ENCODE measurements at places on chromosomes 3 and 15.

- DNase-seq = no peak
Observed at GRCh38 chr3:100868096-100868495, 125.1 kb downstream of the ABI3BP start.

DNA sequence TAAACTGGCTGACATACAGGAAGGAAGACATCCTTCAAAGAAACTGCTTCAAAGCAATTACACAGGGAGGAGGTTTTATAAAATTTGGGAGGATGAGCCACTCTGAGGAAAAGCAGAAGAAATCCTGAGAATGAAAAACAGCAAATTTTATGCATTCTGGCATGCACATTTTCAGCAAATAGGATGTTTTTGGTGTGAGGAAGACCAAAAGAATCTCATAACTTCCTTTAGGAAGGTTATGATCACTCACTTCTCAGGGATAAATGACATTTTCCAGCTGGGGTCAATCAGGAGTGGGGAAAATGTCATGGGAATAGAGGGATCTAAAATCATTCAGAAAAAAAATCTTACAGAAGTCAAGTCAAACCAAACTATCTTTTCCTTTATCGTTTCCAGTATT lies 371.7 kb upstream of the CNTN6 start:
- no peak for DNase-seq

DNA sequence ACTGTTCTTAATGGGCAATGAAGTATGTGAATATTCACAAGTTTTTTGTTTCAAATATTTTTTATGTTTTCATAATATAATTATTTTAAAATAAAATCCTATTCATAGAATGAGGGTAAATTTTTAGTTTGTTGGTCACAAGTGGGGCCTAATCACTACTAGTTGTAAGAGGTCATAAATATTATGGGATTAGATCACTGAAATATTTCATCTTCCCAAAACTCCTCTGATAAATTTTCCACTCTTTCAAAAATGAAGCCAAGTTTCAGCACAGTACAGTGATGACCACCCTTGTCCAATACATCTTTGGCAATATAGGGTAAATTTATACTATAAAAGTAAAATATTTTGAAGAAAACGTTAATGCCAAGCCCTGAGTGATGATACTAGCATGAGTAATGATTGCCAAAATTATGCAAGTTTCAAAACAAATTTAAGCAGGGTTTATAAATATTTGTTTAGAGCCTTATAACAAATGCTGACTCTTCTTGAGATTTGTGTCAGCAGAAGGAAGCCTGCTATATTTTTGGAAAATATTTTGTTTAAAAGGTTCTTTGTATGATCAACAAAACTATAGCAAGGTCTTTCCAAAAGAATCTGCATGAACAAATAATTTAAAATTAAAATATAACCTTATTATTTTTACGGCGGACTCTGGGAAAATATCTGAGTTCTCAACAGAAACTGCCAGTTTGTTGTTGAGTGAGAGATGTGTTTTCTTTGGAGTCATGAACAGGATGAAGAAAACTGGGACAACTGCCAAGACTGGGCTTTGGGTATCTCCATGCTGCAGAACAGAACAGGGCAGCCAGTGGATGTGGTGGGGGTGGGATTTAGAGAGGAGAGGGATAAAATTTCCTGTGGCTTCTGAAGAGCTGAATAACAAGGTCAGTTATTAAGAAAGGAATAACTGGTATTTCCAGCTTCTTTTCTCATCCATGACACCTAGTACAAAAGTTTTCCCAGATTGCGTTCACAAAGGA lies 17.9 kb upstream of the TM4SF1 start:
- no peak for DNase-seq

GRCh38 chr15:62469874-62470688 lies 305.0 kb upstream of the C2CD4B start:
- no peak for DNase-seq

DNA sequence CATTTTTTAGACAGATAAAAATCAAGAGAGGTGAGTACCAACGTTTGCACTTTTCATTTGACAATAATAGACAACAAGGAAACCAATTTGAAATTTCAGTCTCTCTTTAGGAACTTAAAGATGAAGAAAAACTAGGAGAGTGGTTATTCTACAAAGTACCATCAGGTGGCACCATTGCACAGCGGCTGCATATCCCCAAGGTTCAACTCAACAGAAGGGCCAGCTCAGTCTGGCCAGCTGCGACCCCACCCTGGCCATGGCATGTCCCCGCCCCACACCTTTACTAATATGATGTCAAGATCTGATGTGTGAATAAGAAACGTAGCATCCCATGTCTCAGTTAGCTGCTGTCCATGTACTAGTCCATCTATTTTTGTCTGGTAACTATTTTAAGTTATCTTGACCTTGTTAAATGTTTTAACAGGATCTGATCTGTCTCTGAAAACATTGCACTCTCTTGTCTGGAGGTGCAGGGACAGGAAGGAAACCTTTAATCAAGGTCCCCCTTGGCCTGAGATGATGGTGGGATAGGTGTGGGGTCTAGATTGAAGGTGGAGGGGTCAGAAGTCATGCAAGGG lies 35.5 kb upstream of the CGNL1 start:
- DNase-seq = no peak

- no peak for DNase-seq
Observed at GRCh38 chr3:145849115-145849514, 311.9 kb downstream of the PLOD2 start.

DNA sequence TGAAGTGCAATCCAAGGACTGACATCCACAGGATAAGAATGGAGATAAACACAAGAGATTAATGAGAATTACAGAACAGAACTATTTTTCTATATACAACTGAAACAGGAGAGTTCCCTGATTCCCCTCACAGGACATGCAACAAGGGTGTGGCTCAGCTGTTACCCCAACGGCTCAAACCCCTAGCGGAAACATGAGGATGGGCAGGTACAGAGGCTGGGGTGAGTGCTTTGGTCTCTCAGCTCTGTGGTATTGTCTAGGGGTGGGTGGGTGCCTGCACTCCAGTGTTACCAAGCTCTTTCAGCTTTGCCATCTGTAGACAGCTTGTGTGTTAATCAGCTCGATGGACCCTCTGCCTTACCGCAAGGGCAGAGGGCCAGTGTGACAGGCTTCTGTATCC lies 17.8 kb upstream of the LRIG1 start:
- DNase-seq = no peak

GRCh38 chr15:67792250-67792942 lies 32.9 kb upstream of the SKOR1 start:
- DNase-seq = no peak

DNA sequence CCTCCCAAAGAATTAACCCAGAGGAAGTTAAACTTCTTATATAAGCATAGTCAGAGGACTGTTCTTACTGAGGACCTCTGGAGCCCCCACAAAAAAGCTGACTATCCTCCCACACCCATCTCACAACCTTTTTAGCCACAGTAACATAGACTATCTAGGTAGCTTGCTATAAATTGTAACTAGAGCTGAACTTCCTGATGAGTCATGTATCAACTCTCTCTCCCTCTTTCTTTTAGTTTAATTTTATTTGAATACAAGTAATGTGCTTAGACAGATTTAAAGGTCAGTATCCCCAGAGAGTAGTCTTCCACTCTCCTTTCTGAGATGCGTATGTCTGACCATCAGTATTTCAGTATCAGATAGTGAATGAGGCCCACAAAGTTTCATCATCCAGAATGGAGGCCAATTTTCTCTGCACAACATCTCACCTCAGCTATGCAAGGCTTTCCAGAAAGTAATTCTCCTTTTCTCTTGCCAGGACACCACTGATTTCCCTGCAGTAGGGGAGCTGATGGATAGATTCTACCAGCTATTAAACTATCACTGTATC lies 104.0 kb upstream of the MYRIP start:
- no peak for DNase-seq

DNA sequence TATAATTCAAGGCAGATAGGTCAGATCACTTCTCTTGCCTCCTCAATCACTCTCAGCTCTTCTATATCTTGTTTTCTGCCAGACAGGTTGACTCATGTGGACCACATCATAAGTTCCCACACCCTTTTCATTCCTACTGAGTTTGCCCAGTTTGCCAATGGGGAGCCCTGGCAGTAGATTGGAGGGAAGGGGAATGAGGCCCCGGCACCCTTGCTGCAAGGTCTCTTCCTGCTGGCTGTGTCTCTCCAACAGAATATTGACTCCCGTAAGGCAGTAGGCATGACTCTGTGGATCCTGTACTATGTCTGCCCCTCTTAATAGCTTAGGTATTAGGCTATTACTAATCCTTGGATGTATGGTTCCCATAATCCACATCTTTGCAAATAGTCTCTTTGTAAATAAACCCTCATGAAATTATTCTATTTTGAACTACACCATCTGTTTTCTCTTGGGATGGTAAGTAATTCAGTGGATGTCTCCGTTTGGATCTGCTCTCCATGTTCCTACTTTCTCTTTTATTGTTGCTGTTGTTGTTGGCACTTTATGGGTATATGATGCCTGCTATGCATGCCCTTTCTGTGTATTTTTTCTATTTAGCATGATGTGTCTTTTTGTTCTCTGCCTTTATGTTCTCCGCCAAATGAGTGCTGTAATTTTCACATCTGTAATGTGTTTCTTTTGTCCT lies 65.5 kb upstream of the DCBLD2 start:
- no peak for DNase-seq

DNA sequence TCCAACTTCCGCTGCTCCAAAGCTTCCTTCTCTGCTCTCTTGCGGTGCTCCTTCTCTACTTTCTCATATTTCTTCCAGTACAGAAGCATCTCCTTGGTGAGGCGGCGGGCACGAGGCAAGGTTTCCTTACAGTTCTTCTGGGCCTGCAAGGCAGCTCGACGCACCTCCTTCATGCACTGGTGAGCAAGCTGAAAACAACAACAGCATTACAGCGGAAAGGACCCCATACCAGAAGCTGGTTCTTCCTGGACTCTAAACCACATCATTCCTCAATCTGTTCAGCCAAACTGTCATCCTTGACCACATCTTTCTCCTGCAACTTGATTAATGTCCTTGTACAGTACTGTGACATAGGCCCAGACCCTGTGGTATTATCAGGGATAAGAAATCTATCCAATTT lies 36.4 kb downstream of the INO80 start:
- DNase-seq = no peak

DNA sequence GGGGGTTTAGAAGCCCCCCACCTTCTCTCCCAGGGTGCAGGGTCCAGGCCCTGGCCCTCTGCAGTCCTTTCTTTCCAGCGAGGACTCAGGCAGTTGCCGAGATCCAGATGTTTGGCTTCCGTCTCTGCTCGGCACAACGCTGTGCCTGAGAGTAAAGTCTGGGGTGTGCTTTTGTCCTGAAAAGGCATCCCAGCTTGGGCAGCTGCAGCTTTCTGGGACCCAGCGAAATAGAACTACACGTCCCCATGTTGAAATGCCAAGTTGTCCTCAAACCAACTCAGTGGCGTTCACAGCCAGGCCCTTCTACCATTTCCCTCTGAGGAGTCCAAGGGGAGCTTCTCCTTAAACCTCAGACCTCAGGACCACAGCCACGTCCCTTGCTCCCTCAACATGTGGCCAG lies 23.1 kb downstream of the FGD5 start:
- DNase-seq = no peak

DNA sequence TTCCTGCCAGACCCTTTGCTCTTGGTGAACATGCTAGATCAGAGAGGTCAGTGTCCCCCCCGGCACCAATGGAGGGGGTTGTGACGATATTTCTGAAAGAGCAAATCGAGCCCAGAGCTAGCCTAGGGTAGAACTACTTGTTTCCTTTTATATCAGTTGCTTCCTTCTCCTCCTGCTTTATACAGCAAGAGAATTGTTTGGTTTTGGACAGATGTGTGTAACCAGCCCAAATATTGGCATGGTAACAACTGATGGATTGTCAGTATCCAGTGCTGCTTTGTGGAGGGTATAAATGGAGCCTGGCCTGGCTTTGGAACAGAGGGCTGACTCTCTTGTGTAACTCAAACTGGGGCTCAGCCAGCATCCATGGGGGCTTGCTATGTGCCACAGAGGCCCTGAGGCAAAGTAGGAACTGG lies 27.2 kb downstream of the SNX1 start:
- DNase-seq = no peak

- DNase-seq = peak; percentile 82
Observed at GRCh38 chr3:105868742-105869530, at the start of gene CBLB. Gene CBLB (minus strand): TSS chr3:105869012. CDS start chr3:105867577, 1,435 bp downstream.

DNA sequence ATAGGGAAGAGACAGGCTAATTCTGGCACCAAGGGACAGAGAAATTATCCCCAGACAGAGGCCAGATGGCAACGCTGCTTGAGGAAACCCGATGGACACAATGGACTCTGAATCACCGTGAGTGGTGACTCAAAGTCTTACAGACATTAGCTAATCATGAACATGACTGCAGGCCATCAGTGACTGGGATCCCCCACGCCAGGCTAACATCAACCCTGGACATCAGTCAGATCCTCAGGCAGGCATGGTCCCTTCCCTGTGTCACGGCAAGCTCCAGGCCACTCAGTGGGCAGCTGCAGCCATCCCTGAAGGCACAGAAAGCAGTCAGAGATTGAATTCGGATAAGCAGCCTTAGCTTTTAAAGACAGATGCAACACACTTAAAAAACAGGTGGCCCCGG lies 23.8 kb upstream of the OXTR start:
- no peak for DNase-seq

- DNase-seq = no peak
Observed at GRCh38 chr3:58189691-58190090, 21.1 kb downstream of the DNASE1L3 start.

GRCh38 chr3:34109021-34109420 lies 310.6 kb downstream of the PDCD6IP start:
- DNase-seq = no peak

- no peak for DNase-seq
Observed at GRCh38 chr3:56422316-56422715, 46.0 kb downstream of the ERC2 start.

GRCh38 chr3:72178463-72179106 lies 393.6 kb upstream of the PROK2 start:
- no peak for DNase-seq

DNA sequence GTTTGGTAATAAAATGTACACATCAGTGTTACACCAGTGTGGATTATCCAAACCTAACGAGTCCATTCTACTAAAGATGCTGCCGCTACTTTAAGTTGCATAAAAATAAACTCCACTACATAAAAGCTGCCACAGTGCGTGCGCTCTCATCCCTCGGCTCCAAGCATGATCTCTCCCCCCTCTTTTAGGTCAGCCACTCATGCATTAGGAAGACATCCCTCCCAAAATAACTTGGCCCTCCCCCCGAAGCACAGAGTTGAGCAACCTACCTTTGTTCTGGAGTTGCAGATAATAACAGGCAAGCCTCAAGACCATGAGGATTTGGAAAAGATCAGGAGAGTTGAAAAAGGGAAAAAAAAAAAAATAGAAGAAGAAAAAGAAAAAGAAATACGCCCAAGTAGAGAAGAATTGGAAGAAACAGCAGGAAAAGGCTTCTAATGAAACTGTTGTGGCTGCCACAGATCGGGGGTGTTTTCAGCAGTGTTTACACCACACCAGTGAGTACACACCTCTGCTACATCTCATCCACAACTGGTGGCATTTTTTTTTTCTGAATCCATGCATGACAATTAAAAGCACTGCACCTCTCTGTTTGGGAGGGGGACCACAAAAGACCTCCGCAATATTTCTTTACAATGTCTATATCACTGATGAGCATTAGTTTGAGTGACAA lies 339.2 kb downstream of the FOXP1 start:
- DNase-seq = no peak

GRCh38 chr3:157475921-157476414 lies 27.2 kb downstream of the VEPH1 start:
- DNase-seq = no peak

GRCh38 chr3:60125686-60126085 lies 1075.9 kb upstream of the CFAP20DC start:
- no peak for DNase-seq

- no peak for DNase-seq
Observed at GRCh38 chr15:44676676-44677075, 13.2 kb upstream of the SPG11 start.
